ENCODE measurements at places on chromosomes 5 and 9.

- no peak for DNase-seq
These were observed 17.1 kb upstream of the TOR1B start for GRCh38 chr9:129785866-129786265.

DNA sequence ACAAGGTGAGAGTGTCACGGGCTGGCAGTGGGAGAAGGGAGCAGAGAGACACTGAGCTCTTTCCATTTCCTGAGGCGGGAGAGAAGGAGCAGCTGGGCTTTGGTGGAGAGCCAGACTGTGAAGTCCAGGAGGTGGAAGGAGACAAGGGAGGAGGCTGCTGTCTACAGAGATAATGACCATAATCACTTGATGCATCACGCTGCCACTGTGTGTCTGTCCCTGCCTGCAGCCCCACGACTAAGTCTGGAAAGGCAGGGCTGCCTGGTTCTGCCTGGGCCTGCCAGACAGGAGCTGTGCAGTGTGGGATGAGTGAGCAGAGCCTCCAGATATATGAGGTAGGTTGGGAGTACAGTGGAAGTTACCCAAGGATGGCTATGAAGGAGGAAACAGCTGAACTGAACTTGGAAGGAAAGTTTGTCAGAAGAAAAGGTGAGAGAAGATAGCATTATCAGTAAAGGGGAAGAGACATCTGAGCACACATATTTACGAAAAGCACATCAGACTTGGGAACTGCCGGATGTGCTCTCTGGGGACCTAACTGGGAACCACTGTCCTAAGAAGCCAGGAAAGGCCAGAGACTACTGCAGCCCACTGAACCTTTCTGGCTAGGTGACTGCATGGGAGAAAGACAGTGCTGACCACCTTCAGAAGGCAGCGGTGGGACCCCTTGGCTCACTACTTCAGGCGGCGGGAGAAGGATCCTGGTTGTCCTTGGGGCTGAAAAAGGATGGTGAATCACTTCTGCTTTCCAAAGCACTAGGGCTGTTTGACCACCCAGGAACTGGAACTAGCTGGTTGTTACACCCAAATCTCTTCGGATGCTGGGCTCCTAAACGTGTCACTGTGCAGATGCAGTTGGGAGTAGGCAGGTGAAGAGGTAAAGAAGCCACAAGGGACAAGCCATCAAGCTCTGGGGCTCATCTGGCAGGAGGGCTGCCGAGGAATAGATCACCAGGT is 12.8 kb upstream of the DDX41 start:
- no peak for DNase-seq

GRCh38 chr5:133400831-133401351 is 211.4 kb downstream of the FSTL4 start:
- DNase-seq: no peak

DNA sequence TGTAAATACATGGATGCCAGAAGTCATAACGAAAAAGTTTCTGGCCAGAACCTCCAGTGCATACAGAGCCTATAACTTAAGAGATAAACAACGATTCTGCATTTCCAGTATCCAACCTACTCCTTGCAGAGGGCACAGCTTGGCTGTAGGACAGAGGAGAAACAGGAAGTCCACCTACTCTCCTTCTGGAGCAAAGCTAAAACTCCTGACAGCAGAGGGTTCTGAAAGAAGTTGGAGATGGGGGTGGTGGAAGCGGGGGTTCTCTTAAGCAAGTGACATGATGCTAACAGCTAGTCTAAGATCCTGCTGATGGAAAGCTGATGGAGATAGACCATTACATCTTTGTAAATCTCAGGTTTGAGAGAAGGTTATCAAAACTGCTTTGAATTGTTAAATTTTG is 35.5 kb upstream of the CTNNAL1 start:
- DNase-seq: no peak

- DNase-seq: no peak
These were observed 79.9 kb upstream of the ANKRD55 start for GRCh38 chr5:56313004-56313531.

- no peak for DNase-seq
These were observed 704.1 kb downstream of the PRELID2 start for GRCh38 chr5:145130996-145131395.

GRCh38 chr5:185095-186070 is 5.9 kb upstream of the LRRC14B start:
- DNase-seq: no peak

- no peak for DNase-seq
These were observed 25.6 kb downstream of the ABL1 start for GRCh38 chr9:130860458-130861316.

- DNase-seq: no peak
These were observed 11.3 kb upstream of the LHX2 start for GRCh38 chr9:124000161-124000783.

DNA sequence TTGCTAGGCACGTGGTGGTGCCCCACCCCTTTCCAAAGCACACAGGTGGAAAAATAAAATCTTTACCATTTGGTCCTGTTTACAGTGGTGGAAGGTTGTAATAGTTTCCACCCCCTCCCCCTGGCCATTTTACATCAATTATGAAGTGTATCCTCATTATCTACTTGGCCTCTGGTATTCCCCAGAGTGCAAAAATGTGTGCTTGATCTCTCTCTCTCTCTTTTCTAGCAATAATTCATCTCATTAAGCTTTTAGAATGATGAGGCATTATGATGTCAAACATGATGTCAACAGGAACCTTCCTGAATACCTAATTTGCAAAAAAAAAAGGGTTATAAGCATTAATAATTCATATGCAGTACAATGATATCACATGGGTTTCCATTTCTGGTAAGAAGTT is 3.1 kb downstream of the PDE8B start:
- DNase-seq: no peak
